ENCODE measurements at places on chromosomes 13 and 19.

DNA sequence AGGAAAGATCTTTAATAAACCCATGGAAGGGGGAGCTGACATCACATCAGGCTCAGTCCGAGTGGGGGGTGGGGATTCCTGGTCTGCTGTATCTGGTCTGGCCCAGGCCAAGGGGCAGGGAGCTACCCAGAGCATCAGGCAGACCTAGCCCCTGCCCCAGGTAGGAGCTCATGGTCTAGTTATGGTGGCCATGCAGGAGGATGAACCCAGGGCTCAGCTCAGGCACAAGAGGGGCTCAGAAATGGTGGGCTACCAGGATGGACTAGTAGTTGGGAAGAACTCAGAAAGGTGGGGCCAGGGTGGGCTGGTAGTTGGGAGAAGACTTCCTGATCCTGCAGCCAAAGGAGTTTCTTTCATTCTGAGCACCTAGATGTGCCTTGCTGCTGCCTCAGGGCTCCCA, 14.3 kb downstream of the VSTM2B start:
- no peak for DNase-seq

- DNase-seq, result no peak
Measured at GRCh38 chr13:75347457-75347856, 134.5 kb downstream of the TBC1D4 start.

DNA sequence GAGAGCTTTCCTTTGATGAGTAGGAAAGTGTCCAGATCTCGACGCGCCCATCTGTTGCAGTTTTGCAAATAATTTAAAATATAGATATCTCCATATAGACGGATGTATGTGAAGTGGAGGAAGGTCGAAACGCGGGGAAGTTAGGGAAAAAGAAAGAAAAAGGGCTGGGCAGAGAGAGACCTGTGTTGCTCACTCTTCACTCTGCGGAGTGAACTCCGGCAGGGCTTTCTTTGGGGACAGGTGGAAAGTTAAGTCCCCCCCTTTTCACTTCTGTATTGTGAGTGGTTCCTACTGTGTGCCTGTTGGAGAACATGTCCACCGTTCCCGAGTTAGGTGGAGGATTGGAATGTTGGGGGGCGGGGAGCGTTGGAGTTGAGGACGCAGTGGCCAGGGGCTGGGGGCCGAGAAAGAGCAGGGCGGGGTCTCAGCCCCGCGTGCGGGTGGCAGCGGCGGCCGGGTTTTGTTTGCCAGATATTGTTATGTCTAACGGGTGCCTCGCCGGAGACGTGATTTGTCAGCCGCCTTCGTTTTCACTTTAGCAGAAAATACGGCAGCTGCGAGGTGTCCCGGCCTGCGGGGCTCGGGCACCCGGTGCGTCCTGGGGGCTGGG, 145.1 kb upstream of the ZNF536 start:
- DNase-seq, result peak; percentile 30

- no peak for DNase-seq
Measured at GRCh38 chr13:40692946-40693345, 26.5 kb upstream of the FOXO1 start.

DNA sequence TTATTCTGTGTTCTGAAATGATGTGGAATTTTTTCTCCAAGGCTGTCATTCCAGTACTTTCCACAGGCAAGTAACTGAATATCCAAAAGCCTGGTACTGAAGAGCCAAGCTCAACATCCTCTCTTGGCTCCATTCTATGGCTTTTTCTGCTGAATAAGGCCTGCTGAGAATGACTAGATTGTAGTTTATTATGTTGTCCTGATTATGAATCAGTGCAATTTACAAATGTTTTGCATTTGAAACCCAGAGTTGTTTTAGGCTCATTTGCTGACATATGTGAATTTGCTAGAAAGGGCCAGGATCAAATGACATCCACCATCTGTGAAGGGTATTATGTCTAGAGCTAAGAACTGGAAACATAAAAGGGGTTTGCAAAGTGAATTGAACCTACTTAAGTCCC, 596.6 kb downstream of the KCTD12 start:
- no peak for DNase-seq

DNA sequence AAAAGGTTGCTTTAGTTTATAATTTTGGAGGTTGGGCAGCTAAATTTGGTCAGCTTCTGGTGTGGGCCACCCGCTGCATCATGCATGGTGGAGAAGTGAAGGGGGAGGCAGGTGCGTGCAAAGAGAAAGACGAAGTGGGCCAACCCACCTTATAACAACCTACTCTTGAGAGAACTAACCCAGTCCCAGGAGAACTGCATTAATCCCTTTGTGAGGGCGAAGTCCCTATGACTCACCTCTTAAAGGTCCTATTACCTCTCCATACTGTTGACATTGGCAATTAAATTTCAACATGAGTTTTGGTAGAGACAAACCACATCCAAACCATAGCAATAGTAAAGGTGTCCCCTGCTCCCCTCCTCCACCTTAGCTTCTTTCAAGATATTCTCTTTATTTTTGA, 7.7 kb upstream of the FGF9 start:
- no peak for DNase-seq

DNA sequence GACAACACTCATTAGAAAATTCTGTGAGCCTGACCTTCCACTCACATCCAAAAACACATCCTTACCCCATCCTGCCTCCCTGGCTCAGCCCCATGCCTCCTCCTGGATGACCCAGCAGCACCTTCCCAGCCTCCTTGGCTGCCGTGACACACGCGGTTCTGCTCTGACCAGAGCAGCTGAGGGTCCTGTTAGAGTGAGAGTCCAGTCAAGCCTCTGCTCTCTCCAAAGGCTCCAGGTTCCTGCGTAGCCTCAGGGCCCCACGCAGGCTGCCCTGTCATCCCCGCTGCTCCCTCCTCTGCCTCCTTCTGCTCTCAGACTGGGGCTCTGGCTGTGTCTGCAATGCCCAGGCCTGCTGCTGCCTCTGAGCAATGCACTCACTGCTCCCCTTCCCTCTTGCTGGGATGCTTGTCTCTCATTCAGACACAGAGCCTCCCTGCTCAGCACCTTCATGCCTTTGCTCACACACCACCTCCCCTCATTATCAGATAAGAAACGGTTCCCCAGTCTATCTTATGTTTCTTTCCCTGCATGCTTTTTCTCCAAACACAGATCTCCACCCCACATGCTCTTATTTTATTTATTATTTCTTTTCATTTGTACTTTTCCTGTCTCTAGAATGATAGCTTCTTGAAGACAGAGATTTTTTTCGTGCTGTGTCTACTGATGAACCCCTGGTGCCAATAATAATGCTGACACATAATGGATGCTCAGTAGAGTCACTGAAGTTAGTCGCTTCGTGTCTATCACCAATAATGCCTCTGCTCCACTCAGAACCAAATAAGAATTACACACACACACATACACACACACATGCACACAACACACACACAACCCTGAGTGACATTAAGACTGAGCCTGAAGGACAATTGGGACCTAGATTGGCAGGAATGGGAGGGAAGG, 10.2 kb upstream of the SIGLEC6 start:
- no peak for DNase-seq

GRCh38 chr19:2607712-2608601, 94.5 kb downstream of the GNG7 start:
- peak; percentile 64 for DNase-seq

GRCh38 chr19:39818626-39819097, 15.3 kb downstream of the DYRK1B start:
- DNase-seq, result no peak

DNA sequence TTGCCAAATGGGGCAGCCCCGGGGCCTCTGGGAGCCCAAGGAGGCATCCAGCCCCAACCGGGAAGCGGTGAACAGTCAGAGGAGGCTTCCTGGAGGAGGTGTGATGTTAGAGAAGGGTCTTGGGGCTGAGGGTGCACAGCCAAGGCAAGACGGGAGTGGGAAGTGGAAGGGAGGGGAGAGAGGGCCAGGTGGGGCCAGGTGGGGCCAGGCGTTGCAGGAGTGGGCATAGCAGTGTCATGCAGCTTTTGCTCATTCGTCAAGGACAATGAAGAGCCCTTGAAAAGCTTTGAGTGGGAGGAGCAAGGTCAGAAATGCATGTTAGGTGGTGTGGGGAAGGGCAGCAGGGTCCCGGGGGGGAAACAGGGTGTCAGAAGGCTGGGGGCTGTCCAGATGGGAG, 1.8 kb downstream of the FBN3 start:
- DNase-seq, result no peak

GRCh38 chr13:41315443-41316047, 4.5 kb downstream of the NAA16 start:
- DNase-seq, result no peak

DNA sequence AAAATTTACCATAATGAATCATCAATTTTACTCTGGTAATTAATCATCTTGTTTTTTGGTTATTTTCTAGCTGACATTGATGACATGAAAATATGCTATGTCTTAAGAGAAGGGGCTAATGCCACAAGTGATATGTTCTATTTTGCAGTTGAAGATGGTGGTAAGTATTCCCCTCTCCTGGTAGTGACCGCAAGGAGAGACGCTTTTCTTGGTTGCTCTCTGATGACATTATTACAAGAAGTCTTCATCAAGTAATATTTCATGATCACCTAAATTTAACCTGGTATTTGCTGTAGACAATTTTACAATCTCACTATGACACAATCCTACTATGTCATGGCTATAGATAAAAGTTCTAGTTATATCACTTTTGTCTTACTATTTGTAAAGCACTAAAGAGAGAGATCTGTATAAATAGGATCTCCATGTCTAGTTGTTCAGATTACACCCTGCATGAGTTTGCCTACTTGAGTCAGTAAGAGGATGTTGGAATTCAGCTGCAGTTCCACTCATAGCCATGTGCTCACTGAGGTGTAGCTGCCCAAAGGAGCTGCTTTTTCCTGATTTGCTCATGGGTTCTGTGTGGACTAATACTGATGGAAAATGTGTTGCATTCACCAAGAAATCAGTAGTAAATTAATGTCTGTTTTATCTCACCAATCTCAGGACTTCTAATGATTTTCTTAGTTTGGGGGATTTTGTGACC, 10.9 kb downstream of the FREM2 start:
- DNase-seq, result no peak

GRCh38 chr19:31270897-31271296, 78.3 kb downstream of the TSHZ3 start:
- DNase-seq, result no peak
